ENCODE measurements at places on chromosomes 5 and 9. TPM values are rescaled to one million over a fixed set of nuclear protein-coding genes. Genes with fewer than 3 reads are reported as not detected.

The EFNA5 gene
- total RNA-seq = 18.2 TPM

The PCDHGA11 gene
- total RNA-seq = 11.0 TPM

The F2R gene
- 145 TPM for total RNA-seq

The NSA2 gene
- total RNA-seq = 102 TPM

The WDR70 gene
- 35.8 TPM for total RNA-seq
